CD4-positive, CD25-positive, alpha-beta regulatory T cell (primary cell): ENCODE measurements at places on chromosomes 11 and 22.

DNA sequence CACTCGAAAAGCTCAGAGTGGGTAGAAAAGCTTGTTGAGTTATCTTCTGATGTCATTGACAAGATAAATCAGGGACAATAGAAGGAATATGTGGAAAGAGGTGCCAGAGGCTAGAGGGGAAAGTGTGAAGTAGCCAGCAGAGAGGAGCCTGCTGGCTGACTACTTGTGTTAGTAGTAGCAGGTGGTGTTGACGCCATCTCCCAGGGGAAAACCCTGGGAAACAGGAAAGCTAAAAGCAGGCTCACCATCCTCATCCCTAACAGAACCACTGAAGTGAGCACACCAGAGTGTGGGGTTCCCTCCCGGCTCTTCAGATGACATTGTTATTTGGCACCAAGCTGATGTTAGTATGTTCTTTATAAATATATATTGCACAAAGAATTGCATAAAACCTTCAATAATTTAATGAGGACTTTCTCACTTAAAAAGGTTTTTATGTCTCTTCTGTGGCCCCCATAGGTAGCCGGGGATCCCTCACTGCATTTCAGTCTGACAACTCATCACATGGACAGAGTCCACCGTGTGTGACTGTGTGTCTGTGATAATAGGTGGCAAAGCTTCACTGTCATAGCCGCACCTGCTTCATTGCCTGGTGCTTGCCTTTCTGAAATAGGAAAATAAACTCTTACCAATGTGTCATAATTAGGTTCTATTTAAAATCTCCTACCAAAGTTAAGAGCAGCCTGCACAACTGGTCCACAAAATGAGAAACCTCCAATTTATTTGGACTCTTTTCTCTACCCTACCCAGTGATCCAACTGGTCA, 63.2 kb upstream of the TOP3B start:
- no peak for DNase-seq

- DNase-seq: no peak
These were observed 31.2 kb downstream of the RRP8 start for GRCh38 chr11:6572215-6572614.

DNA sequence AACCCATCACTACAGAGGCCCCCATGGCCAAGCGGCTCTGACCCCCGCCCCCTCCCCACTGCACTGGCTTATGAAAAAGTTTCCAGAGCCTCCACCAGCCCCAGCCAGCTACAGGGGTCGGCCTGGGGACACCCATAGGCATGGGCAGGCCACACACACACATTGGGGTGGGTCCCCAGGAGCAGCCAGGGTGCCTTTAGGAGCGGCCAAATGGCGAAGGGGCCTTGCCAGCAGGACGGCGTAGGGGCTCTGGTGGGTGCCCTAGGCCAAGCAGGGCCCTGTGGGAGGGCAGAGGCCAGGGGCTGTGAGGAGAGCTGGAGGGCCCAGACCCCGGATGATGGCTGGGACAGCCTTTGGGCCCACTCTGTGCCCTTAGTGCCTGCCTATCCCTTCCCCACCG, 10.1 kb downstream of the TSSC4 start:
- no peak for DNase-seq

GRCh38 chr11:58490827-58491226, 17.1 kb downstream of the OR5B21 start:
- DNase-seq: no peak

DNA sequence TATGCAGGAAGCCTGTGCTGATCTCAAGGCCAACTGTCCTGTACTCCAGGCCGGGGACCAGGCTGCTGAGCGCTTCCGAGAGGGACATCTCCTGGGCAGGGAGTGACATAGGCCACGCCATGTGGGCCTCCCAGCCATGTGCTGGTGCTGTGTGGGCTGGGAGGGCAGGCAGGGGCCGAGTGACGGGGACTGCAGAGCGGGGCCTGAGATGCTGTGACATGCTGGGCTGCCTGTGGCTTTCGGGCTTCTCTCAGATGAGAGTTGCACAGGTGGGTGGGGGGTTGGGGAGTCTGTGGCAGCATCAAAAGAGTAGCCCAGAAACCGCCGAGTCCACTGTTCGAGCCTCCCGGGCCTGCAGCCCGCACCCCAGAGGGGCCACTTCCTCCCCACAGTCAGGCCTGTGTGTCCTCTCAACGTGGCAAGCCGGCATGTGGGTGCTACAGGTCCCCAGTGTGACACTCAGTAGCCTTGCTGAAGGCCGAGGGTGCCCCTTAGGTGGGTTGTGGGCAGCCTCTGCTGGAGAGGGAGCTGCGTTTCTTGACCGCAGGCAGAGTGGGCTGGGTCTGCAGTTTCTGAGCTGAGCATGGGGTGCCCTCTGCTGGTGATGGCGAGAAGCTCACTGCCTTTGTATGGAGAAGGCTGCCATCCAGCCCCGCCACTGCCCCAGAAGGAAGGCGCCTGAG, 101.2 kb downstream of the BCR start:
- peak; percentile 73 for DNase-seq

GRCh38 chr22:36360011-36360410, 27.8 kb downstream of the MYH9 start:
- DNase-seq: no peak

DNA sequence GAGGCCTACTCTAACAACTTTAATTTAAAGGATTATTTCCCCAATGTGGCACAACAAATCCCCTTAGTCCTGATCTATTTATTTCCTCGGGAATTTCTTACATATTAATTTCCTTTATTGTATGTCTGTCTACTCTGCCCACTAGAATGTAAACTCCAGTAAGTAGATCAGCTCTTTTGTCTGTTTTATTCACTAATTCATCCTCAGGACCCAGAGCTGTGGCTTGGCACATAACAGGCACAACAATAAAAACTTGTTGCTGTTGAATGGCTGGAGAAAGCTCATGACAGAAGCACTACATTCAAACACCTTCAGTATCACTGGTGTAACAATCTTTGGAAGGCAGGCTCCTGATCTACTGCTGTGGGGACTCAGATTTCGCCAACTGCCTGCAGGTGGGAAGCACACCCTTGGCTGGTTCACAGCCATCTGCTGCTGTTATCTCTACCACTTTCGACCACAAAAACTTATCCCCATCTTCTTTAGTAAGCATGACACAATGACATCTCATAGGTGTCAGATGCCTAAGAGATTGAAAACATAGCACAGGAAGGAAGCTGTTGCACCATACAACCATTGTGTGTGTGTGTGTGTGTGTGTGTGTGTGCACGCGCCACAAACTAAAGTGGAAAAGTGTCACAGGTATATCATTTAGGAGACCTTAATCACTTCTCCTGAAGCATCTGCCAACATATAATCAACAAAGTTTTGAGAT, 11.9 kb downstream of the HIRA start:
- peak; percentile 59 for DNase-seq

DNA sequence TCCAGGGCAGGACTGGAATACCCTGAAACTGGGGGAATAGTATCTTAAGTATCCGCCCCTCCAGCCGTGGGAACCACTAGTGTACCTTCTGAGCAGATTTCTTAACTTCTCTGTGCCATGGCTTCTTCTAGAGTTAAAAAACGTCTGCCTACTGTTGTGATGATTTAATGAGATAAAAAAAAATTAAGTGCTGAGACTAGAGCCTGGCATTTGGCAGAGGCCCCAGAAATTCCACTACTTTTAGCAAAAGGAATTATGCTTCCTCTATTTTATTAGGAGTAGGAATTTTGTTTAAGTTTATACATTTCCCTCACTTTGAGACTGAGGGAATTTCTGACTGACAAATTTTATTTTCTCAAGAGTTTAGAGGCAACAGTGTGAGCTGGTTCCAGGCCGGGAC, 371.2 kb upstream of the B3GAT1 start:
- no peak for DNase-seq

DNA sequence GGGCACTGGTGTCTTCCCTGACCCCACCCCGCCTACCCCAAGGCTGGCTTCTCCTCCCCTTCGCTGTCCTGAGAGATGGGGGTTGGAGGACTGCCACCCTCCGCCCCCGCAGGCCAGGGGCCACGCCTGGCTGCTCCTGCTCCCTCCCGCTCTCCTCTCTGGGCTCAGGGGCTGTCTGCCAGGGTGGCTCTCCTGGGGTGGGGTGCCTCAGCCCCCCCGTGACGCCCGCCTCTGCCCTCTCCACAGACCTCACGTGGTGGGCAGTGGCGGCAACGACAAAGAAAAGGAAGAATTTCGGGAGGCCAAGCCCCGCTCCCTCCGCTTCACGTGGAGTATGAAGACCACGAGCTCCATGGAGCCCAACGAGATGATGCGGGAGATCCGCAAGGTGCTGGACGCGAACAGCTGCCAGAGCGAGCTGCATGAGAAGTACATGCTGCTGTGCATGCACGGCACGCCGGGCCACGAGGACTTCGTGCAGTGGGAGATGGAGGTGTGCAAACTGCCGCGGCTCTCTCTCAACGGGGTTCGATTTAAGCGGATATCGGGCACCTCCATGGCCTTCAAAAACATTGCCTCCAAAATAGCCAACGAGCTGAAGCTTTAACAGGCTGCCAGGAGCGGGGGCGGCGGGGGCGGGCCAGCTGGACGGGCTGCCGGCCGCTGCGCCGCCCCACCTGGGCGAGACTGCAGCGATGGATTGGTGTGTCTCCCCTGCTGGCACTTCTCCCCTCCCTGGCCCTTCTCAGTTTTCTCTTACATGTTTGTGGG, 8.1 kb downstream of the RCOR2 start:
- DNase-seq: no peak

- no peak for DNase-seq
These were observed 111.8 kb upstream of the TMEM45B start for GRCh38 chr11:129703846-129704245.

DNA sequence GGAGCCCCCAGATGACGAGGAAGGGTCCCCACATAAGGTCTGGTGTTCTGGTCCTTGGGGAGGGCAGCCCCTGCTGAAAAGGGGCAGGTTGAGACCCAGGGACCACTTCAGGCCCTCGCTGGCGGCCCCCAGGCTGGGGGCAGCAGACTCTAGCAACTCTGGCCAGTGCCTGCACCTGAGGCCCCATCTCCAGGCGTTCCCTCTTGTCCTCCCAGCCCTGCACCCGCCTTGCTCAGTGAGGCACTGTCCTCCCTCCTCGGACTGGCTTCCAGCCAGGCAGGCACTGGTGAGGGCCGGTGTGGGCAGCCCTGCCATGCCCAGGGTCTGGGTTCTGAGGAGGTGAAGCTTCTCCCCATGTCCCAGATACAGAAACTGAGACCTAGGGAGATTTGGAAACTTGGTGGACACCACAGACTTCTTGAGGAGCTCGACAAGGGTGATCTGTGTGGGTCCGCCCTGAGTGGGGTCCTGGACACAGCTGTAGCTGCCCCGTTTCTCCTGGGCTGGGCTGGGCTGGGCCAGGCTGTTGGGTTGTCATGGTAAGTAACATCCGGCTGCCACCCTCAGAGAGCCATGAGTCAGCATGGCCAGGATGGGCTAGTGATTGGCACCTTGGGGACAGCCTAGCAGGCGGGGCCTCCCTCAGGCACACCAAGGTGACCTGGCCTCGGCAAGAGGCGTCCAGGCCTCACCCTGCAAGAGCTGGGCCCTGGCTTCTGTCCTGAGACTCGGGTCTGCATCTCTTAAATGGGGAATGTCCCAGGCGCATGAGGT, 11.1 kb upstream of the PHLDA2 start:
- DNase-seq: peak; percentile 41

DNA sequence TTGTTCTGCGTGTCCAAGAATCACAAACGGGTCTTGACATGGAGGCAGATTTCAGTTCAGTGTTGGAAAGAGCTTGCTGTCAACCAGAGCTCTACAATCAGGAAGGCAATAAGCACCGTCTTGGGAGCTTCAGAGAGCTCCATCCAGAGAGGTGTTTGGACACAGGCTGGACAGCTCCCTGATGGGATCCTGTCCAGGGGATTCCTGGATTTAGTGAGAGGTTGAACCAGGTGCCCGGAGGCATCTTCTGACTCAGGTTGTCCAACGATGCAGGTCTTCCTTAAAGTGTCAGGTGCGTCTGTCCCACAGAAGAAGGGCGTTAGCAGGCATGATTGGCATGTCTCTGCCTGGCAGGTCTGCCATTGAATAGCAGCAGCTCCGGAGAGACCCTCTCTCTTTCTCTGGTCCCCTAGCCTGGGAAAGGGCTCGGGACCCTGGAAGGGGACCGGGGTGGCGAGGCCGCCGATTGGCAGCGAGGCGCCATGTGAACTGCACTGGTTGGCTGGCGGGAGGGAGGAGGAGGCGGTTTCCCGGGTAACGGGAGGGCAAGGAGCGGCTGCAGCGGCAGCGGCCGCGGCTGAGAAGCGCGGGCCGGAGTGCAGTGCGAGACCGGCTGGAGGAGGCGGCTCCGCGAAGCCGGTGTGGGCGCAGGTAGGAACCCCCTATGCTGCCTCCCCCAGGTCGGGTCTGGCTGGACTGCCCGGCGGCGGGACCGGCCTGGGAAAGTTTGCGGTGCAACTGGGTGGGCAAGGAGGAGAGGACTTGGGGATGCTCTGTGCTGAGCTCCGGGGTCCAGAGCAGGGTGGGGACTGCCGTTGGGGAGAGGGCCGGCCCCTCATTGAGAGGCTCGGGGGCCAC, 104.1 kb upstream of the E2F8 start:
- DNase-seq: no peak

DNA sequence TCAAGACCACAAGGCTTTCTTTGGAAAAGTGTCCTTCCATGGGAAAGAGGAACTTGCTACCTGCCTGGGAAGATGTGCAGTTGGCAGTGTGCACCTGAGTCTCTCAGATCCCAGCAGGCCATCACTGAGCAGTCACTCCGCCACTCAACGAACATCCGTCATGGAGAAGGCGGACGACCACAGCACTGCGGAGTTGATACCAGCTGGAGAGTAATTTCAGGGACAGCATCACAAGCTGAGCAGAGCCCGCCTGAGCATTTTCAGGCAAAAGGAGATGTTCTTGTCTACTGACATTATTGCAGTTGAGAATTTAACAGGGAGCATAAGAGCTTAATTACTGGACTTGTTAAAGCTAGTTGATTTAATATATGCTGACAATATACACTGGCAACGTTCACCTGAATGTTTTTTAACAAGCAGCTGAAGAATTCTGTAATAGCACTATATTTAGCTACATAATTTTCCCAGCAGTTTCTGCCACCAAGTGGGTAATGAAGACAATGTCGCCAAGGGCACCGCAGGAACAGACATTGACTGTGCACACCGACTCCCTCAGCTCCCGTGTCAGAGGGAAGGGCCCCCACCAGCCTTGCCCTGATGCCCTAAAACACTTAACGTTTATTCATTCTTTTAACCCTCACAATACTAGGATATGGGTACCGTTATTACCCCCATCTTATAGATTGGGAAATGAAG, 52.4 kb upstream of the ARFGAP3 start:
- DNase-seq: no peak
